Eye (tissue), 1 donor: ENCODE measurements at places on chromosomes 16 and 17.
A peak's percentile ranks its signal among the peaks of the same experiment; 100 is the strongest.

- no peak for DNase-seq
Observed at GRCh38 chr17:28306954-28307401, 12.0 kb upstream of the TMEM97 start.

DNA sequence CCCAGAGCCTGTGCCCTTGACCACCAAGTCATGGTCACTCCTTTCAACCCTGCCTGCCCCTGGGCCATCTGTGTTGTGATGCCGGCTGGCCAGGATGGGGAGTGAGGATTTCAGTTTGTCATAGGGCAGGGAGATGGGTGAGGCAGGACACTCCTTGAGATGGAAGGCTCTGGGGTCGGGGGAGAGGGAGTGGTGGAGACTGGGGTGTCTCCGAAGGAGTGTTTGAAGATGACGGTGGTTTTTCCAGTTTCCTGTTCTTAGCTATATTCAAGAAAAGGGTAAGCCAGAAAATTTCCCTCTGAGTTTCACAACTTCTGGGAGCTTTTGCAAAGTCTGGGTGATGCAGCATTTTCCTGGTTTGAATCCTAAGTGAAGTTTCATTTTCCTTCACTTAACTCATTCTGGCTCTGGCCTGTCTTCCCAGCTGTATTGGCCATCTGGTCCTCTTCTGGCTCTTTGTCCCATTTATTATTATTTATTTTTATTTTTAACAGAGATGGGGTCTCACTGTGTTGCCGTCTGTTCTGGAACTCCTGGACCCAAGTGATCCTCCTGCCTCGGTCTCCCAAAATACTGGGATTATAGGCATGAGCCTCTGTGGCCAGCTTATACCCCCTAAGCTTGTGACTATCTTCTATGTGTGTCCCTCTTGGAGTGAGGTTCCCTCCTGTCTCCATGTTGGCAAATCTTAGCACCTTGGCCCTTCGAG lies 27.7 kb downstream of the ABCC1 start:
- DNase-seq: no peak

DNA sequence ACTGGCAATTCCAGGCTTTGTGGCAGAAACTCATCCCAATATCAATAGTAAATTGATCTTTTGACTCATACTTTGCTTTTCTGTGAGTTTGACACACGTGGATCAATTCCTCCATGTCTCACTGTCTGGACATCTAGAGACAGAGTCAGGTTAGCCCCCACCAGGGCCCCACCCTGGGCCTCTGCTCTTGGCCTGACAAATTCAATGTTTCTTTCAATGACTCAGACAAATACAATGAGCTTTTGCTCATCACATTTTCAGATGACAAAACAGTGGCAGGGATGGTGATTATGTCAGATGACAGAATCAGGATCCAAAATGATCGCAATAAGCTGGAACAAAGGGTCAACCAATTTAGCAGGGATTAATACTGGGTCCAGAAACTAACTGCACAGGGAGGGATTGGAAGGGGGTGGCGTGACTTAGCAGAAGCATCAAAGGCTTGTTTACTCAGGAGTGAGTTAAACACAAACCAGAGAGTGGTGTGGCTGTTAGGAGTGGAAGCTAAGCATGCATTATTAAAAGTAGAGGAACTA lies 90.5 kb upstream of the ASIC2 start:
- DNase-seq: peak; percentile 6

- DNase-seq: no peak
Observed at GRCh38 chr16:27754788-27755690, 205.1 kb downstream of the KATNIP start.

- peak; percentile 28 for DNase-seq
Observed at GRCh38 chr16:86634292-86634691, 55.9 kb downstream of the FOXL1 start.

DNA sequence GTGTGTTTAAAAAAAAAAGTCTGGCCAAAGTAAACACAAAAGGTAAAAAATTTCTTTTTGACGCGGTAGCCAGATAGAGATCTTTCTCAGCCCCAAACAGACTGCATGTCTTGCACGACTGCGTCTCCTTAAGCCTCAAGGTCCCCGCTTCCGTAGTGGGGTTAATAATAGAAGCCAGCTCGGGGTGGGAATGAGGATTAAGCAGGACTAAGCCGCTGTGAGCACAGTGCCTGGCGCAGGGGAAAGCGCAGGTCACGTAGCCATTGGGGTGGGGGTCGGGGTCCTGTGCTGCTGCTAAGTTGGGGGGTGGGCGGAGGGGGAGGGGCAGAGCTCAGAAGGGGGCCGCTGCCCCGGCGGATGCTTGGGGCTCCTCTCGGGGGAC lies 521 bp downstream of the GGA2 start:
- DNase-seq: peak; percentile 80

DNA sequence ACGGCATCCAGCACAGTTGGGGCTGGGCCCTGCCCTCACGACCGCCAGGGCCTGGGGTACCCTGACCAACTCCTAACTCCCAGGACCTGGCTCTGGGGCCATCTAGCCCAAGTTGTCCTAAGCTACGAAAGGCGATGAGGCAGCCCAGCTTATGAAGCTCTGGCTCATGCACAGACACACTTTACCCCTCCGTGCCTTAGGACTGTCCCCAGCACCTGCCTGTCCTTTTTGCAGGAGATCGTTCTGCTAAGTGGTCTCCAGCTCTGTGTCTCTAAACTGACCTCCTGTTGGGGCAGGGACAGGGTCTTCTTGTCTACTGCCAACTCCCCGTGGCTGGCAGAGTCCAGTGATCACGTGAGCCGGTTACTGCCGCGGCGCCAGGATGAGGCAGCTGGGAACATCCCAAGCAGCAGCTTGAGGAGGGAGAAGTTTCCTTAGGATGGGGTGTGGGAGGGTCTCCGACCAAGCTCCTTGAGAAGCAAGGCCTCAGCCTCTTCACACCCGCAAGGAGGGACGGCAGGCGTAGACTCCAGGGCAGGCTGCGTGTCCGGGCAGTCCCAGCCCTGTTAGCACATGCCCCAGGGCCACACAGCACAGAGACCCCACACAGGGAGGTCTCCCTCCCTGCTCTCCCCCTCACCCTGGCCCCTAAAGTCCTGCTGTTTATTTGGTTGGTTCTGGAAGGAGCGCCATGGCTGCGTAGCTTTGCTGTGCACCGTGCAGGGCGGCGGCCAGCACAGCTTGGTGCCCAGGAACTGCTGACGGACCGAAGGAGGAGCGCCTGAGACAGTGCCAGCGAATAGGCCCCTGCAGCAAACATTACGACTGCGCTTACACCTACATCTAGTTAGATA lies 16.4 kb upstream of the METRNL start:
- no peak for DNase-seq

DNA sequence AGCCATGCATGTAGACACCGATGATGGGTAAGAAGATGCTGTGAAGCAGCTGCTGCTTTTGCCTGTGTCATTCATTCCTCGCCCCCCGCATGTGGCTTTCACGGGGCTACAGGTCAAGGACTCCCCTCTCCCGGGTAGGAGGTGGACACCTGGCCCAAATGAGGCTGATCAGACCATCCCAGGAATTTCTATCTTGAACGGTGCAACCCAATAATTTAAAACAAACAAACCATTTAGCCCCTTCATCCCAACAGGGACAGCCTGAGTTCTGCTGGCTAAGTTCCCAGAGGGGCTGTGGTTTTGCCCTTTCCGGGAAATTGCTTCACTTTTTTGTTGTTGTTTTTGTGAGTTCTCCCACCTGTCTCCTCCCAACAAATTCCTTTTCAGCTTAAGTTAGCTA lies 137.7 kb upstream of the CDH5 start:
- DNase-seq: no peak

GRCh38 chr17:57663326-57664070 lies 81.6 kb downstream of the CCDC182 start:
- DNase-seq: no peak

DNA sequence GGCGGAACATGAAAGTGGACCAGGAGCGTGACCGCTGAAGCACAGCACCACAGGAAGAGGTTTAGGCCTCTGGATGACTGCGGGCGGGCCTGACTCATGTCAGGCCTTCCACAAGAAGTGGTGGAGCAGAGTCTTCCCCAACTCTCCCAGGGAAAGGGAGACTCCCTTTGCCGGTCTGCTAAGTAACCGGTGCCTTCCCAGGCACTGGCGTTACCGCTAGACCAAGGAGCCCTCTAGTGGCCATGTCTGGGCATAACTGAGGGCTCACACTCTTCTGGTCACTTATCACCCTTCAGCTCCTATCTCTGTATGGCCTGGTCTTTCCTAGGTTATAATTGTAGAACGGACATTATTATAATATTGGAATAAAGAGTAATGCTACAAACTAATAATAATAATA lies 1931.9 kb downstream of the TP53TG3F start:
- DNase-seq: no peak

DNA sequence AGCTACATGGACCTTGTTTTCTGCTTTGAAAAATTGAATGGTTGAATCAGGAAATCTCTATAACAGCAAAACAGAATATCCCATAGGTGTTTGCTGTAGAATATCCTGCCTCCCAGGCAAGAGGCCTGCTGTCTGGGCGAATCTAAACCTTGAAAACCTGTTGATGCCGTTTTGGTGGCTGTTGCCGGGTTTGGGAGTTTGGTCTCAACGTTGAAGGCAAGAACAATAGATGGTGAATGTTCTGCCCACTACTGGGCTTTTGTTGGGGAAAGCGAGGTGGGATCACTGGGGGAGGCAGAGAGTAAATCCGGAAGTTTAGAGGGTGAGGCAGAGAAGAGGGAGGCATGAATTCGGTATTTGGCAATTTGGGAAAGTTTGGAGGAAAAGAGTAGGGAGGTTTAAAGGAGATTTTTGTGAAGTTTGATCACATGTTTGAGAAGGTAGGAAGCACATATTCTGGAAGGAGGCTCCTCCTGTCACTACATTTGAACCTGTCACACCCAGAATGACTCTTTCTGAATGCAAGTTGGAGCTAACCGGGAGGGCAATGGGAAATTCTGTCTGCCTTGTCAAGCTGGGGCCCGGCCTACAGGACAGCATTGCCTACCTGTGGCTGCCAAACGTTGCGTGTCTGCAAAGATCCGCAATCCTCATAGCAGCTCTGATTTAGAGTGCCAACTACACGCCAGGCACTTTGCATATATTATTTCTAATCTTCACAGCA lies 46.5 kb downstream of the GPRC5B start:
- no peak for DNase-seq

GRCh38 chr17:72250206-72250605 lies 129.4 kb downstream of the SOX9 start:
- no peak for DNase-seq

- no peak for DNase-seq
Observed at GRCh38 chr16:4354512-4355409, 3.6 kb upstream of the PAM16 start.

GRCh38 chr16:50778284-50779163 lies 36.6 kb downstream of the CYLD start:
- DNase-seq: no peak

- no peak for DNase-seq
Observed at GRCh38 chr17:81572563-81573168, 20.5 kb upstream of the FAAP100 start.

- no peak for DNase-seq
Observed at GRCh38 chr17:7676533-7676932, 10.8 kb downstream of the TP53 start.

GRCh38 chr17:2174468-2175293 lies 119.8 kb downstream of the HIC1 start:
- peak; percentile 91 for DNase-seq

- no peak for DNase-seq
Observed at GRCh38 chr16:61862221-61863155, 173.8 kb downstream of the CDH8 start.

- DNase-seq: no peak
Observed at GRCh38 chr16:67071476-67072048, 38.2 kb upstream of the PHAF1 start.

DNA sequence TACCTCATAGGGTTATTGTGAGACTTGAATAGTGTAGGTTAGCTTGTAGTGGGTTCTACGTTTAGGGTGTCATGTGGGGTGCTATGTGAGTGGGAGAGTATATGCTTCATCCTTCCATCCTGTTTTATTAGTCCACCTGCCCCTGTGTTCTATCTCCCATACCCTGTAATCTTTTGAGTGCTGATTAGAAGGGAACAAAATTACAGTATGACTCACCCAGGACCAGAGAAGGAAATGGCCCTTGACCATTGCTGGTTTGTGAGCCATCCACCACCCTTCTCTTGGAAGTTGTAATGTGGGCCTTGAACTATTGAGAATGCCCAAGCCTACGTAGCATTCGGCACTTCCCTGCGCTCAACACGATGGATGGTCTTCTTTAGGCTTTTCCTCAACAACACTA lies 17.1 kb downstream of the SAP30BP start:
- DNase-seq: no peak

DNA sequence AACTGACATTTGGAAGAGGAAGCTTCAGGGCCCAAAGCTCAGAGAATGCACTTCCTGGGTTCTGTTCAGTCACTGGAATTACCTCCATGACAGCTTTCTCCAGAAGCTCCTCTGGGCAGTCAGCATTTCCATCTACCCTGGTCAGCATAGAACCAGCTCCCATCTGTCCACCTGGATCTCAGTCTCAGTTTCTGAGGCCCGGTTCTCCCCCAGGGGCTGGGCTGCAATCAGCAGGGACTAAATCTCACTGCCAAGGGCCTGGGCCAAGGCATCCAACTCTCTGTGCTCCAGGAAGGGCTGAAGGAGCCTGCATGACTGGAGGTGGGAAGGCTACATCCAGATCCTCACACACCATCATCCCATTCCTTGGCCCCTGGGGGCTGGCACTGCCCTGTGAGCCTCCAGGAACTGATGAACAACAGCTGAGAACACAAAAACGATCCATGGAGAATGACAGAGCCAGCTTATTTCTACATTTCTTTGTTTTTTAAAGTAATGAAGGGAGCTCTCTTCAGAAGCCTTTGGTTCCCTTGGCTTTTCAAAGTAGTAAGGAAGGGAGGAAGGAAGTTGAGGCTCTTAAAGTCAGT lies 66.3 kb upstream of the MRTFB start:
- no peak for DNase-seq

GRCh38 chr16:75653922-75654321 lies 6.3 kb downstream of the TERF2IP start:
- peak; percentile 19 for DNase-seq

- DNase-seq: no peak
Observed at GRCh38 chr17:49285716-49286115, 55.1 kb upstream of the PHOSPHO1 start.

DNA sequence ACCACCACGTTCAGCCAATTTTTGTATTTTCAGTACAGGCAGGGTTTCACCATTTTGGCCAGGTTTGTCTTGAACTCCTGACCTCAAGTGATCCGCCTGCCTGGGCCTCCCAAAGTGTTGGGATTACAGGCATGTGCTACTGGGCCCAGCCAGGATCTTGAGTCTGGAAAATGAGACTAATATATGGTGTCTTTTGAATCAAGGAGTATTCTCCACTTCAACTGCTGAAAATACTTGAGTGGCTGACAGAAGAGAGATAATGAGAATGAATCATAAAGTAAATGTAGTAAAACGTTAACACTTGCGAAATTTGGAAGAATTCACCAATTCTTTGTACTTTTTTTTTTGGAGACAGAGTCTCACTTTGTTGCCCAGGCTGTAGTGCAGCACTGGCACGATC lies 16.6 kb downstream of the SMYD4 start:
- DNase-seq: no peak

- peak; percentile 70 for DNase-seq
Observed at GRCh38 chr17:45018848-45019711, 32.4 kb downstream of the DCAKD start.
